ENCODE measurements at places on chromosomes 7 and 10. TPM values are rescaled to one million over a fixed set of nuclear protein-coding genes. Genes with fewer than 3 reads are reported as not detected.

Gene SUGCT
- 14.1 TPM for total RNA-seq

Gene PI4K2A
- total RNA-seq = 29.7 TPM

Gene ITIH5
- total RNA-seq = 1.1 TPM

Gene SH2D4B
- not detected for total RNA-seq

Gene OR2A12
- total RNA-seq = not detected
